Neural crest cell (in vitro differentiated cells): ENCODE measurements at places on chromosomes 7 and 10.
A peak's percentile ranks its signal among the peaks of the same experiment; 100 is the strongest.

DNA sequence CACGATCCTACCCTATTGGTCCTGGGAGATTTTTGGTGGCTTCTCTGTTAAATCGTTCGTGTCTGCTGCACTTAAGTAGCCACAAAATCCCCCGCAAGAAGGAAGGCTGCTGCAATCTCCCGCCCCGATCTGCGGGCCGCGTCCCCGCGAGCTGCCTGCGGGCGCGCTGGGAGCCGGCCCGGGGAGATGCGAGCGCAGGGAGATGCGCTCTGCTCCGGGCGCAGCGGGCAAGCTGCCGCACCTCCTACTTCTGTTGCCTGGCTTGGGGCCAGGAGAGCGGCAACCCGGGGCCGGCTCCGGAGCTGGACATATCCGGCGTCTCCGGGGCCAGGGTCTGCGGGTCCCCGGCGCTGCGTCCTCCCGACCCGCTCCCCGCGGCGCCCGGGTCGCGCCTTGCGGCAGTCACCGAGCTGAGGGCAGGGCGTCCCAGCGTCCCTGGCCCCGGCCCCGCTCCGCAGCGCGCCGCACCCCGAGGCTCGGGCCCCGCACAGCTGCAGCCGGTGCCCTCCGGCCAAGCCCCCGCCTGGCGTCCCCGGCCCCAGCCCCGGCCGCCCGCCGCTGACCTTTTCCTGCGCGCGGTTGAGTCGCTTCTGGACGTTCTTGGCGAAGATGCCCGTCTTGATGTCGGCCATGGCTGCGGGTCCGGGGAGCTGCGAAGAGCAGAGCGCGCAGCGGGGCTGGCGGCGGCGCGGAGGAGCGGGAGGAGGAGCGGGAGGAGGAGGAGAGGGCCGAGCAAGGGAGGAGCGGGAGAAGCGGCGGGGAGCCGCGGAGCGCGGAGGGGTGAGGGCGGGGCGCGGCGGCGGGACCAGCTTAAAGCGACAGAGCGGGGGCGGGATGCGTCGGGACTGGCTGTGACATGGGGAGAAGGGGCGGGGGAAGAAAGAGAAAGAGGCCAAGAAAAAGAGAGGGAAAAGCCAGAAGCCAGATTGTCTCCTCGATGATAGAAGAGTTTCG lies at the start of gene AMPH:
TSS of gene AMPH (minus strand) at position 654 of the 954 bp plus-strand sequence. CDS start at position 632, 22 bp downstream.
- peaks cover 29% of the 10 kb centered on the region for H3K27me3 ChIP-seq
- peaks cover 19% of the 10 kb centered on the region for H3K4me1 ChIP-seq
- H3K36me3 ChIP-seq = no peaks in the 10 kb centered on the region
- peak within 1 kb of the TSS; percentile 96 for H3K27ac ChIP-seq
- peak within 1 kb of the TSS; percentile 91 for H3K4me3 ChIP-seq
- peak; percentile 71 for DNase-seq

DNA sequence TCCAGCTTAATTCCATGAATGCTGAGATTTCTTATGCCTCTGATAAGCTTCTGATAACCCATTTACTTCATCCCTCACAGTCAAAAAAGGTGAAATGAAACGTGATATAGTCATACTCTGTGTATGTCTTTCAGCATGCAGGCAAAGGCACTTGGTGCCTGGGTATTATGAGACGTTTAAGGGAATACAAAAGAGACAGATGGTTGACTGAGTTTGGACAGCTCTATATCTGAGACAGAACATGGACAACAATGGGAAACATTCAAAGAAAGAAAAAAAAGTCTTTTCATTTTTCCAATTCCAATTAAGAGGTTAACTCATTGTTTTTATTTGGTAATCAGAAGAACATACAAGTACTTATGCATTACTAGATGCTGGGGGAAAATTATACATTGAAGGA lies 96.2 kb downstream of the PPP1R17 start:
- H3K4me1 ChIP-seq = peaks cover 7% of the 10 kb centered on the region
- no peak for DNase-seq
- no peaks in the 10 kb centered on the region for H3K36me3 ChIP-seq
- H3K4me3 ChIP-seq = no peak overlapping the region

- no peak overlapping the region for H3K4me3 ChIP-seq
- no peaks in the 10 kb centered on the region for H3K36me3 ChIP-seq
- no peak for DNase-seq
- no peaks in the 10 kb centered on the region for H3K27me3 ChIP-seq
These were observed 237.5 kb upstream of the GNAI1 start for GRCh38 chr7:79897166-79897565.

- H3K27ac ChIP-seq = peak within 1 kb of the TSS; percentile 96
- peak within 1 kb of the TSS; percentile 97 for H3K4me3 ChIP-seq
- H3K27me3 ChIP-seq = peaks cover 78% of the 10 kb centered on the region
- peak; percentile 87 for DNase-seq
- H3K36me3 ChIP-seq = peaks cover 8% of the 10 kb centered on the region
- H3K4me1 ChIP-seq = peaks cover 54% of the 10 kb centered on the region
These were observed at the start of gene ZNF503 for GRCh38 chr10:75401569-75402485. Gene ZNF503 (minus strand): TSS chr10:75401764. CDS start chr10:75401419, 345 bp downstream.

DNA sequence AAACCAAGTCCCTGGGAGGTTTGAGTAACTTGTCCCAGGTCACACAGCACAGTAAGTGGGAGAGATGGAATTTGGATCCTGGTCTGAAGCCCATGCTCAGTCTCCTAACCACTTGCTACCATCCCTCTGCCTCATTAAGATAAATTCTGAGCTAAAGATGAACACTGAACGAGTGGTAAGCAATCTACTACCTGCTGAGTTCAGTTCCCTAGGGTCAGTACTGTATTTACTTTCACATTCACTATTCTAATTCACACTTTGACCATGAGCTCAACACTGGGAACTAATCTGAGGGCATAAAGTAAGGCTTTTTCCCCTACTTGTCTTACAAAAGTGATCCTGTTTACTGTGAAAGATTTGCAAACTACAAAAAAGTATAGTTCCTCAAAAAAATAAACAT lies 2.4 kb downstream of the UROS start:
- DNase-seq = no peak
- H3K27me3 ChIP-seq = no peaks in the 10 kb centered on the region
- H3K36me3 ChIP-seq = no peaks in the 10 kb centered on the region
- H3K4me3 ChIP-seq = no peak overlapping the region
- no peak overlapping the region for H3K27ac ChIP-seq
- peaks cover 6% of the 10 kb centered on the region for H3K4me1 ChIP-seq

GRCh38 chr7:5578495-5578894 lies 154.9 kb upstream of the TNRC18 start:
- H3K4me1 ChIP-seq = peaks cover 19% of the 10 kb centered on the region
- H3K27ac ChIP-seq = no peak overlapping the region
- DNase-seq = no peak
